PC-9 (cell line): ENCODE measurements at places on chromosomes 7 and 10. TPM values are rescaled to one million over a fixed set of nuclear protein-coding genes. Genes with fewer than 3 reads are reported as not detected.

GRCh38 chr7:28069807-28070206, 110.8 kb downstream of the JAZF1 start:
- no peaks in the 10 kb centered on the region for H3K27me3 ChIP-seq
- no peaks in the 10 kb centered on the region for H3K36me3 ChIP-seq
- peaks cover 21% of the 10 kb centered on the region for H3K4me1 ChIP-seq
- H3K4me3 ChIP-seq: no peak overlapping the region
- DNase-seq: no peak

- no peak for DNase-seq
- H3K4me3 ChIP-seq: no peak overlapping the region
- H3K36me3 ChIP-seq: no peaks in the 10 kb centered on the region
- no peak overlapping the region for H3K27ac ChIP-seq
- no peaks in the 10 kb centered on the region for H3K4me1 ChIP-seq
These were observed 186.6 kb upstream of the IGFBP3 start for GRCh38 chr7:46107610-46108217.

DNA sequence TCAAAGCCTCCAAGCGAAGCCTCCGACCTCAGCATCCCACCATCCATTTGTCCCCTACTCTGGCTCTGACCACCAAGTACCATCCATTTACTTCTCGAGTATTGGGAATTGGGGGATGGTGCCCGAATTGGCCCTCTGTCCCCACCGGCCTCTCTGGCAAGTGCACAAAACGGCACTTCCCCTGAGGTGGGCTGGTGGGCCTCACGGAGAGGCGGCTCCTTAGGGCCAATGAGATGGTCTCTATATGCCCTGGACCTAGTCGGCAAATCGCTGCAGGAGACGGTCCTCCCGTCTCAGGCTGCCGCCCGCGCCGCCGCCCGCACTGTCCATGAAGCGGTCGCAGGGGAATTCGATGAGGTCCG, 2.8 kb downstream of the TRIL start:
- no peak overlapping the region for H3K27ac ChIP-seq
- H3K36me3 ChIP-seq: no peaks in the 10 kb centered on the region
- peaks cover 7% of the 10 kb centered on the region for H3K4me1 ChIP-seq
- DNase-seq: no peak

DNA sequence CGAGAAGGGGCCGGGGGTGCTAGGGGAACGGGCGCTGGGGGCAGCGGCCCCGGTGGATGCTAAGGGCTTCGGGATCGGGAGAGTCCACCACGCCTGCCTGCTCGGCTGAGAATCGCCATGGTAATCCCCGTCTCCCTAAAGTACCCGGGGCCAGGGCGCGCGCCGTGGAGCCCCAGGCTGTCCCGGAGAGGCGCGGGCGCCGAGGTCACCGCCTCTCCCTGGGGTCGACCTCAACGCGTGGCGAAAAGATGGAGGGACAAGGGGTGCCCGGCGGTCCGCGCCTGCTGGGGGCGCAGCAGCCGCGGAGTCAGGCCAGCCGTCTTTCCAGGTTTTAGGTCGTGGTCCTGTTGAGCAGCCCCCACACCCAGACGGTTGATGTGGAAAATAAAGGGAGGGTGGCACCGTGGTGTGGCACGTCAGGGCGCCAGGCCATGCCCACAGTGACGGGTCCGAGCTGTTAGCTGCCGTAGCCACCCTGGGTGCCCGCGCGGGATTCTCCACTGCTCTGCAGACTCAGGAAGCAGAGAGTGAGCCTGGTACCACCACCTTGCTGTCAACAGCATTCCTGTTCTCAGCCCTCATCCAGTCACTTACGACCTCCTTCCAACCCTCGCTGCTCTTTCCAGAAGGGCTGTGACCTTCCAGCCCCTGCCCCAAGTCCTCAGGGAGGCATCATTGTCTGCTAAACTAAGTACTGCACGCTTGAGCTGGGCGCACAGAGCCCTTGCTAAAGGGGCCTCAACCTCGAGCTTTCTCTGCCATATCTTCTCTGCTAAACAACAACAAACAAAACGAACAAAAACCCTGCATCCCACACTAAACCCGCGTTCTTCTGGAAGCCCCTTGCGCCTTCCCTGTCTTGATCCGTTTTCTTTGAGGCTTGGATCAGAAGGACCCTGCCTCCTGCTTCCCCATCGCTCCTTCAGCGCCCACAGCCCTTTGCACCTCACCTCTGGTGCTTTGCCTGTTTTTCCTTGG, 666 bp downstream of the SMKR1 start:
- H3K27ac ChIP-seq: no peak overlapping the region
- 0 out of 2 replicates have a peak, but pooled peaks cover 4% of the 10 kb centered on the region for H3K4me1 ChIP-seq
- no peaks in the 10 kb centered on the region for H3K36me3 ChIP-seq
- DNase-seq: no peak

GRCh38 chr7:28096713-28097112, 83.9 kb downstream of the JAZF1 start:
- H3K27me3 ChIP-seq: no peaks in the 10 kb centered on the region
- no peak overlapping the region for H3K27ac ChIP-seq
- no peaks in the 10 kb centered on the region for H3K36me3 ChIP-seq
- H3K4me1 ChIP-seq: 0 out of 2 replicates have a peak, but pooled peaks cover 3% of the 10 kb centered on the region
- DNase-seq: peak; percentile 52

GRCh38 chr10:100881556-100882213, 31.1 kb upstream of the SLF2 start:
- H3K4me1 ChIP-seq: no peaks in the 10 kb centered on the region
- no peak for DNase-seq

GRCh38 chr7:141585592-141586510, 34.6 kb downstream of the AGK start:
- H3K4me1 ChIP-seq: peaks cover 13% of the 10 kb centered on the region
- peaks cover 9% of the 10 kb centered on the region; the same call in 1 of the 2 replicates for H3K36me3 ChIP-seq
- DNase-seq: peak; percentile 51
- H3K4me3 ChIP-seq: no peak overlapping the region

DNA sequence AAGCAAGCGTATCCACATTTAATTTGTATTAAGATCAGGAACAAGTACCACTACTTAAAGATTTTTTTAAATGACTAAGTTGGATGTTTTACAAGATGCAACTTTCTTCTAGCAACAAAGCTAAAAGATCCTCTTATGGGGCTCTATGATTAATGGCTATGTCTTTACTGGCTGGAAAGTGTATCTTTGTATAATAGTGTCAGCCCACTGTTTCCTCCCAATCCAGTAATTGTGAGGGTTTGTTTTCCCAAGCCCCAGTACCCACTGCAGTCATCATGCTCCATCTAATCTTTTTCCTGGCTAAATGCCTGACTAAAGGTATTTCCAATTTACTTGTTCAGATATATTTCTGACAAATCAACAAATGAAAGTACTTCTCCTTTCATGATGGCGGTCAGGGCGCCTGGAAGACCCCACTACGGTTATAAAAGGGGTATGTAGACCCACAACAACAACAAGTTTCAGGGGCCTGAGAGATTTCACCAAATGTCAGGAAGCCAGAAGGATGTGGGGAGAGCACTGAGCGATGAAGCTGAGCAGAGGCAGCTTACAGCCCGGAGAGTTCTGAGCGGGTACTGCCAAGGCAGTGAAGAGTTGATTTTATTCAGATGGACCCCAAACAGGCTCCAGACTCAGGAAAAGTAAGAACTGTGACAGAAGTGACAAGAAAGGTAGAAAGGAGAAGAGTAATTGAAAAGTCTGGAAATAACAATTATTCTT, 222.6 kb upstream of the KLF14 start:
- H3K27me3 ChIP-seq: no peaks in the 10 kb centered on the region
- DNase-seq: no peak
- peaks cover 26% of the 10 kb centered on the region for H3K4me1 ChIP-seq
- H3K27ac ChIP-seq: peak overlapping the region; percentile 13; the same call in 1 of the 2 replicates
- H3K36me3 ChIP-seq: peaks cover 42% of the 10 kb centered on the region
- H3K4me3 ChIP-seq: no peak overlapping the region

GRCh38 chr10:71262817-71263216, 50.4 kb downstream of the UNC5B start:
- H3K27me3 ChIP-seq: no peaks in the 10 kb centered on the region
- H3K36me3 ChIP-seq: no peaks in the 10 kb centered on the region
- H3K4me3 ChIP-seq: no peak overlapping the region
- H3K27ac ChIP-seq: no peak overlapping the region
- peaks cover 9% of the 10 kb centered on the region for H3K4me1 ChIP-seq

DNA sequence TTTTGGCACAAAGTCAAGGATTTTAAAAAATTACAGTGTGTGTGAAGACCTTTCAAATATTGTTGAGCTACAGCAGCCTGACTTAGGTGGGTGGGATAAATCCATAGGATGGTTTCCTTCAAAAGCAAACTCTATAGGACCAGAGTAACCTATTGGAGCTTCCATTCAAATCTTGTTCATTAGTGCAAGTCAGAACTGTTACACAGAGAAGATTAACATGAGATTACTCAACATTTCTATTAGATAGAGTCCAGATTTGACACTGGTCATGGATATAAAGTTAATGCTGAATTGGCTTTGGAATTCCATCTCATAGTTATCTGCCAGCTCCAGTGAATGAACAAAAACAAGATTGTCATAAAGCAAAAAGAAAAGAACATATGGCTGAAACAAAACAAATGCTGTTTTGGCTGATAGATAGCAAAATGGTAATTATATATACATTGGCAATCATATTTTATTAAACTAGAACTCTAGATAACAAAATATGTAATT, 129.6 kb upstream of the SEMA3A start:
- no peak overlapping the region for H3K4me3 ChIP-seq
- no peak overlapping the region for H3K27ac ChIP-seq
- no peaks in the 10 kb centered on the region for H3K27me3 ChIP-seq
- no peak for DNase-seq
- no peaks in the 10 kb centered on the region for H3K4me1 ChIP-seq

Gene TMEM209
- 20.0 and 30.8 TPM in 2 replicates for total RNA-seq

Gene PIK3CG
- total RNA-seq: not detected in 2 replicates

Gene MAGI2
- total RNA-seq: 0.92 and 1.6 TPM in 2 replicates

Gene TTYH3
- 109 and 114 TPM in 2 replicates for total RNA-seq
